ENCODE measurements at places on chromosomes 3 and 15.
A peak's percentile ranks its signal among the peaks of the same experiment; 100 is the strongest.

DNA sequence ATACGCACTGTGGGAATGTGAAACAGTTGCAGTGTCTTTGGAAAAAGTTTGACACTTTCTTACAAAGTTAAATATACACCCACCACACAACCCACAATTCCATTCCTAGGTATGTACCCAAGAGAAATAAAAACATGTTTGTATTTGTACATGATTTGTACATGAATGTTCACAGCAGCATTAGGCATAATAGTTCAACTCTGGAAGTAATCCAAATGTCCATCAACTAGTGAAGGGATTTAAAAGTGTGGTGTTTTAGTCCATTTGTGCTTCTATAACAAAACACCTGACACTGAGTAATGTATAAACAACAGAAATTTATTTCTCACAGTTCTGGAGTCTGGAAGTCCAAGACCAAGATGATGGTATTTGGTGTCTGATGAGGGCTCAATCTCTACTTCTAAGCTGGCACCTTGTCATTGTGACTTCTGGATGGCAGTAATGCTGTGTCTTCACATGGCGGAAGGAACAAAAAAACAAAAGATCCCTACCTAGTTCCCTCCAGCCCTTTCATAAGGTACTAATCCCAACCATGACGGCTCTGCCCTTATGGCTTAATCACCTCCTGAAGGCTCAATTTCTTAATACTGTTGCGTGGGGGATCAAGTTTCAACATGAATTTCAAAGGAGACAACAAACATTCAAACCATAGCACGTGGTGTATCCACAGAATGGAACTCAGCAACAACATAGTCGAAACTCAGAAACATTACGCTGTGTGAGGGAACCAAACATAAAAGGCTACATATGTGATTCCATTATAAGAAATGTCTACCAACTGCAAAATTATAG, 120.5 kb downstream of the AQP9 start:
- no peak for DNase-seq

GRCh38 chr3:152321200-152321954, 52.6 kb downstream of the MBNL1 start:
- no peak for DNase-seq

GRCh38 chr3:51698209-51698608, 8.7 kb upstream of the GRM2 start:
- no peak for DNase-seq

GRCh38 chr3:116473602-116474001, 28.3 kb upstream of the LSAMP start:
- DNase-seq: no peak

DNA sequence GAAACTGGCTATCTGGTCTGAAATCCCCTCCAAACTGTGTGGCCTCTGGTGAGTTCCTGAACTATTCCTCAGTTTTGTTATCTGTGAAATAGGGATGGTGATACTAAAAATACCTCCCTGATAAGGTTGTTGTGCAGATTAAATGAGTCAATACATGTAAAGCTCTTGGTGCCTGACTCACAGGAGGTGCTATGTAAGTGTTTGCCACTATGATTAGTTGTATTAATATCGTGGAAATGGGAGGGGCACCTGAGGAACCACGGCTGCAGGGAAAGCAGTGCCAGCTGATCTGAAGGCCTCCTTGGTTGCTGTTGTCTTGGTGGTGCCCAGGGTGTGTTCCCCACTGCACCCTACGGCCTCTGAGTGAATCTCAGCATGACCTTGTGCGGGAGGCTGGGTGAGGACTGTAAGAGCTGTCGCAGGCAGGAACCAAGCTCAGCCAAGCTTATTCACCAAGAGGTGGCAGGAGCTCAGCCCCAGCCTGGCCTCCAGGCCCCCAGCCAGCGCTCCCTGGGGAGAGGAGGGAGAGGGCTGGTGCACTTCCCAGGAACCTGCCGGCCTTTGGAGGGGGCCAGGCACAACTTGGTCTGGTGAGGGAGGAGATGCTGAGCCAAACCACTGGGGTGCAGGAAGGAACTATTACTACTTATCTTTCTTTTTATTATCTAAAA, 44.8 kb upstream of the CCDC174 start:
- DNase-seq: no peak

GRCh38 chr15:79310612-79310984, 314 bp upstream of the TMED3 start:
- DNase-seq: no peak

DNA sequence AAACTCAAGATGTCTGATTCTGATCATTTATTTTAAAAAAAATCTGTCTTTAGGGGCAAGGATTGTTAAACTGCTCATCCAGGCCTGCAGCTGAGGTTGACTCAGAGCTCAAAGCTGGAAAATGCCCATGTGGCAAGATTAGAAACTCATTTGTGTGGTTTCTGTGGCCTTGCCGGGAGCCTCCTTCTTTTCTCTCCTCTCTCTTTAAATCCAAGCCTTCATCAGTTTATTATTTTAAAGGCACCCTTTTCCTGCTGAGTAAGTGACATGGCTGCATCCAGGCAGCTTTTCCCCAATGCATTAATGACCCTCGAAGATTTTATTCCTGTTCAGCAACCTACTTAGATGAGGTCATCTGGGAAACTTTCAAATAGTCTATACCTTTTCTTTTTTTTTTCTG, 221.3 kb upstream of the CDIN1 start:
- no peak for DNase-seq

GRCh38 chr3:140163159-140163763, 228.3 kb downstream of the CLSTN2 start:
- DNase-seq: no peak

DNA sequence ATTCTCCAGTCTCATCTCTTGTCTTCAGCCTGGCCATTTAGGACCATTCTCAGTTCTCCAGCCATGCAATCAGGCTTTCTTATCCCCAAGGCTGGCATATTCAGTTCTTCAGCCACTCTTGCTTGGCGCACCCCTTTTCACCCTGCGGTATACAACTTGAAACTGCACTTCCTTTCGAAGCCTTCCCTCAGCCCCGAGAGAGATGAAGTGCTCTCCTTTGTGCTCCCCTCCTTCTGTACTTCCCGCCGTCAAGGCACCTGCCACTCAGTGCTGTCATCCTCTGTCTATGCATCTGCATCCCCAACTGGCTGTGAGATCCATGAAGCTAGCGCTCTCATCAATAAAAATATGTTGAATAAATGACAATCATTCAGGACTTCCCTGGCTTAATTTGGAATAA, 45.7 kb downstream of the MORC1 start:
- no peak for DNase-seq

GRCh38 chr3:60497902-60498301, 753.4 kb downstream of the FHIT start:
- no peak for DNase-seq

- DNase-seq: no peak
These were observed 7.2 kb downstream of the MAP2K5 start for GRCh38 chr15:67549736-67550135.

DNA sequence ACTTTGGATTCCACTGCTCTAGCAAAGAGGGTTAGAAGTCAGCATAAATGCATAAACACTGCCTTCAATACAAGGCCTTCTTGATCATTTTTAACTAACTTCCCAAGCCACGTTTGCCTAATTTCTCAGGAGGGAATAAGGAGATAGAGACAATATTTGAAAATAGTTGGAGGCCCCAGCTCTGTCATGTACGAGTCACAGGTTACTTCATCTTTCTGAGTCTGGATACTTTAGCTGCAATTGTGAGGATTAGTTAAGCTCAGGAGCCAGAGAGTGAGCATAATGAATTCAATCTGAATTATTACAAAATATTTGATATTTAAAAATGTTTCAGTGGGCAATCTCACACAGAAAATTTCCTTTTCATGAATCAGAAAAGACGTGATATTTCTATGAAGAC, 298.9 kb downstream of the SHOX2 start:
- no peak for DNase-seq

DNA sequence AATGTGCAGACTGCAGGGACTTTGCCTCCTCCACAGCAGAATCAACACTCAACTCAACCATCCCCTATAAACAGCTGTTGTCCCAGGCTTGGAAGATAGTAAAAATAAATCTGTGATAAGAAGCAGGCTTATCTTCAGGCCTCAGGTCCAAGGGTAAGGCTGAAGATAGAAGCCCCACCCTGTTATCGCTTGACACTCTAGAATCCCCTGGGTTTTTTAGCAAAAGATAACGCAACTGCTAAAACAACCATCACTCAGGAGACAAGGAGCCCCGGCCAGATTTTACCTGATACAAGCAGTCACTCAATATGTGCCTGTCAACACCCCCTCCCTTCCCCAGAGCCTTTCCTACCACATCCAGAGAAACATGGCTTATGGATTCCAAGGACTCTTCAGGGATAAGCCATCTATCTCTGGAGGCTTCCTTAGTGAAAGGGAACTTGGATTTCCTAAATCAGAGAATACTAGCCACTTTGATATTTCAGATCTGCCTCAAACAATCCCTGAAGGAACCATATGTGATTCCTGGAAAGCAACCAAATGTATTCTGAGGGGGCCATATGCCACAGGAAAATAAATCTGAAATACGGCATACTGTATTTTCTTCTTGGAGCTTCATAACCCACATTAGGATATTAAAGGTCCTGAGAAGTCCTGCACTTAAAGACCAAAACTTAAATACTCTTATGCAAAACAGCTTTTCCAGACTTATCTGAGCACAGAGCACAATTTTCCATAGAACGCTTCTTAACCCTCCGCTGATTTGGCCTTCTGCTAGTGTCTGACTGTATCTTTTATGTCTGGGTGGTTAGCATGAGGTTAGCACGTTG, 60.4 kb downstream of the LYZL4 start:
- DNase-seq: no peak

DNA sequence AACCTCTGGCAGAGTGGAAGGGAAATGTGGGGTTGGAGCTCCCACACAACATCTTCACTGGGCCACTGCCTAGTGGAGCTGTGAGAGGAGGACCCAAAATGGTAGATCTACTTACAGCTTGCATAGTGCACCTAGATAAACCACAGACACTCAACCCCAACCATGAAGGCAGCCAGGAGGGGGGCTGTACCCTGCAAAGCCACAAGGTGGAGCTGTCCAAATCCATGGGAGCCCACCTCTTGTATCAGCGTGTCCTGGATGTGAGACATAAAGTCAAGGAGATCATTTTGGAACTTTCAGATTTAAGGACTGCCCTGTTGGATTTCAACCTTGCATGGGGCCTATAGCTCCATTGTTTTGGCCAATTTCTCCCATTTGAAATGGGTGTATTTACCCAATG, 20.9 kb downstream of the TP63 start:
- no peak for DNase-seq

GRCh38 chr3:13301286-13301987, 118.7 kb downstream of the NUP210 start:
- DNase-seq: no peak

- DNase-seq: no peak
These were observed 116.9 kb downstream of the SLC9A9 start for GRCh38 chr3:143731320-143731719.

DNA sequence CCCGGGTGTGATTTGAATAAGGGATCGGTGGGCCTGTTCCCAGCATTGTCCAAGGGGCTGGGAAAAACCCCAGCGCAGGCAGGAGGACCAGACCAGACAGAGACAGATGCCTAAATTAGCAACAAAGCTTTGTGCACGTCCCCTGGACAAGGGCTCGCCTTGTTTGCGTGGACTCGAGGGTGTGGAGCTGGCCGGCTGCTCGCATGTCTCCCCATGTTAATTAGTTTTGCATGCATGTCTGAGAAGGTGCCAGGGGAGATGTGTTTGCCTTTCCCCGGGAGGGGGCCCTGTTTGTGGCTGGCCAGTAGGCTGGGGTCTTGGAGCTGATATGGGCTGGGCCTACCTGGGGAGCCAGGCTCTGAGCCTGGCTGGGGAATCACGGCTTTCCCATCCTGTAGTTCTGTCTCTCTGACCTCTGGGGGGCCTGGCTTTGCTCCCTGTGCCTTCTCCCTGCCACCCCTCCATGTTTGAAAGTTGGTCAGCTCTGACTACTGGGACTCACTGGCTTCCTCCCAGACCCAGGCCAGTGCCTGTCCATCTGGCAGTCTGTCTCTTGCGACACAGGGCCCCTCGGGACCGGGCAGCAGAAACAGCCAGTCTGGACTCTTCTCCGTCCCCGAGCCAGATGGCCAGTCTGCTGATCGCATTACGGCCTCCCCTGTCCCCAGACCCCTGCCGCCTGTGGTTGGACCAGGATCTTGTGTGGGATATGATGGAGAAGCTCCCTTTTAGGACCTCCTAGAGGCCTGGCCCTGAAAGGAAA, 55.4 kb upstream of the POLG start:
- no peak for DNase-seq

DNA sequence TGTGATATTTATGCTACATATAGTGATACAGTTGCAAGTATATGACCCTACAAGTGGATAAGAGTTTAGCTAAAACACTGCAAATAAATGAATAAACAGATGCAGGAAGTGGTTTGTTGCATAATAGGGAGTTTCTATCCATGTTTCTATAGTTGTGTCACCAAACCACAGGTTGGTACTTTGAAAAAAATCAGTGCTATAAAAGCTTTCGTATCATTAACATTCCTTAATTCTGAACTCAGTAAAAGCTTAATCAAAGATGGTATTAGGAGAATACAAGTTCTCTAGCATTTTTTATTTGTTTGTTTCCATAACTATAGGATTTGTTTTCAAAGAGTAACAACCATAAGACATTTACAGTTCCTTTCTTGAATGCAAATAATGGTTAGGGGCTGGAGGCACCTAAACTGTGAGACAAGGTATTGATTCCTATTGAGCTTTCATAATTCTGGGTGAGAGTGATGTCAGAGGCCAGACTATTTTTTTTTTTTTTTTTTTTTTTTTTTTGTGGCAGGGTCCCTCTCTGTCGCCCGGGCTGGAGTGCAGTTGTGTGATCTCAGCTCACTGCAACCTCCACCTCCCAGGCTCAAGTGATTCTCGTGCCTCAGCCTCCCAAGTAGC, 29.6 kb downstream of the CPOX start:
- no peak for DNase-seq

GRCh38 chr3:123725652-123726400, 141.0 kb upstream of the HACD2 start:
- no peak for DNase-seq

DNA sequence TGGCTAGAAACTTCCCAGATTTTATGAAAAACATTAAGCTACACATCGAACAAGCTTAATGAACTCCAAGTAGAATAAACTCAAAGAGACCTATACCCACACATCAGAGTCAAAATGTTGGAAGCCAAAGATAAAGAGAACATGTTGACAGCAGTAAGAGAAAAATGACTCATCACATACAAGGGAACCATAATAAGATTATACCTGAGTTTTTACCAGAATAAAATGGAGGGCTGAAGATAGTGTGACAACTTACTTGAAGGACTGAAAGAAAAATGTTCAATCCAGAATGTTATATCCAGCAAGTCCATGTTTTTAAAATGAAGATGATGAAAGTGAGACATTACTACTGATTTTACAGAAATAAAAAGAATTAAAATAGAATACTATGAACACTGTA, 22.8 kb downstream of the MYL3 start:
- no peak for DNase-seq

DNA sequence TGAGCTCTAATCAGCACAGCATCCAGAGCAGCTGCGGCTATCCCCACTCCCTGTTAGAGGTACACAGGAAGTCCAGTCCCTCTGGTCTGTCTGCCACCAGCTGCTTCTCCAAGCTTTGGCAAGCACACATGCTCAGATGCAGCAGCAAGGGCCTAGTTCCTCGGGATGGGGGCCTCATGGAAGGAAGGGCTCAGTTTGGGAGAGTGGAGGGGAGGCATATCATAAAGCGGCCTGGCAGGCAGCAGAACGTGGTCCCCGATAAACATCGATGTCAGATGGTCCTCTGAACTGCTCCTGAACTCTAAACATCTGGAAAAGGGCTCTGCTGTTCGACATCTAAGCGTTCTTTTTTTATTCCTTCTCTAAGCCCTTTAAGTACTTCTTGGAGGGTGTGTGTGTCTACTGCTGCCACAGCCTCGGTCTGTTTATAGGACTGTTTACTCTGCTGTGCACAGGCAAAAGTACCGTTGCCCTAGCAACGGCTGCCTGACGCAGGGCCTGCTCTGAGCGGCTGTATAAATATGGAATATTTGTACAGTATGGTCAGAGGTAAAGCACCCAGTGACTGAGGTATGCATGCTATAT, 74.6 kb downstream of the PRICKLE2 start:
- DNase-seq: peak; percentile 61
